ENCODE measurements at places on chromosomes 6 and 20.
A peak's percentile ranks its signal among the peaks of the same experiment; 100 is the strongest.

- no peak for DNase-seq
Measured at GRCh38 chr6:158244373-158244772, 67.9 kb upstream of the TULP4 start.

DNA sequence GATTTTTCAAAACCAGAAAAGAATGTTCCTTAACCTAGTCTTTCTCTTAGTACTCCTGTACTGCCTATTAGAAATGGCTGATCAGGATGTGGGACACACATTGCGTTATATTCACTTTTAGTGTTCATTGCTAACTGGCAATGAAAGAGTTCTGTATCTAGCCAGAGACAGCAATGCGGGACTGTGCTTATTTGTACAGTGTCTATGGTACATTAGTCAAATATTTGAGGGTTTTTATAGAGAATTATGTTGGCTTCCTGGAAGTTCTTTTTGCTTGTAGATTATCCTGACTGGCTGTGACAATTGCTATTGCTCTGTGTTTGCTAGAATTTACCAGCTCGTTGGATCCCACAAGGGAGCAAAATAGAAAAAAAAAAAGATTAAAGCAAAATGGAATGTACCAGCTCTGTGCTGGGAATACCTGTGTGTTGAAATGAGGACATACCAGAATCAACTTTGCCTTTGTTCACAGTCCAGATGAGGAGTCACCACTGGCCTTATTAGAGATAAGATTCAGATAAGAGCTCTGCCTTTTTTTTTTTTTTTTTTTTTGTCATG, 22.4 kb upstream of the IFNGR1 start:
- DNase-seq: no peak

- no peak for DNase-seq
Measured at GRCh38 chr20:19706463-19706862, 51.6 kb upstream of the RIN2 start.

DNA sequence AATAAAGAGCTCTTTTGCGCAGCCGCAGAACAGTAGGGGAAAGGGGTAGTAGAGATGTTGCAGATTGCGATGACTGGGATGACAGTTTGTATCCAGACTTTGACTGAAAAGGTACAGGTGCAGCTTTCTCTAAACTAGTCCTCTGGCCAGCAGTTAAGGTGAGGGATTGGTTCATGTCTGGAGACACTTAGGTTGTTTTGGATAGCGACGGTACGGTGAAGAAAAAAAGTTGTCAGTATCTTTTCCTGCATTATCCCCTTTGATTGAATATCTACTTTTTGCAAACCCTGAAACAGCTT, 537 bp downstream of the PRR3 start:
- peak; percentile 30 for DNase-seq

DNA sequence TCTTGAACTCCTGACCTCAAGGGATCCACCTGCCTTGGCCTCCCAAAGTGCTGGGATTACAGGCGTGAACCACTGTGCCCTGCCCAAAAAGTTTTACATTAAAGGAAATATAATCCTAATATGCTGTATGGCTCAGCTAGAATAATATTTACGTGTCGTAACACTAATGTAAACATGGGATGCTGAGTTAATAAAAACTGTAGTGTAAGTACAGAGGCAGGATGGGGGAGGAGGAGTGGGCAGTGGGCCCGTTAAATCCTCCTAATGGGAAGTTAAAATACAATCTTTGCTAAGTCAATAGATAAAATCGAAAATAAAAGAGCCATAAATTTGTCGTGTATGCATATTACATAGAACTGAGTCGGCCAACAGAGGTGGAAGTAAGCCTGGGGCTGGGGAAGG, 12.1 kb upstream of the IP6K3 start:
- no peak for DNase-seq

GRCh38 chr6:20891161-20891560, 356.9 kb downstream of the CDKAL1 start:
- DNase-seq: no peak

DNA sequence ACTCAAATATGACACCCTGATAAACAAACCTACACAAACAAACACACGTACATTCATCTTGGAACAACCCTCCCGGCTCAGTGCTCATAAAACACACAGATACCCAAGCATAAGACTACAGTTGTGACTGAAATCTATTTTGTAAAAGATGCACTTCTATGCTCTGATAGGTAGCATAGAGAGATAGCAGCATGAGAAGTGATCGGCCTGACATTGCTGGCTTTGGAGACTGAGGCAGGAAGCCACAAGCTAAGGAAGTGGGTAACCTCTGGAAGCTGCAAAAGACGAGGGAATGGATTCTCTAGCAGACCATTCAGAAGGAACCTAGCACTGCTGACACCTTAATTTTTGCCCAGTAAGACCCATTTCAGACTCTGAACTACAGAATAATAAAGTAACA, 1.6 kb upstream of the RNF39 start:
- no peak for DNase-seq

DNA sequence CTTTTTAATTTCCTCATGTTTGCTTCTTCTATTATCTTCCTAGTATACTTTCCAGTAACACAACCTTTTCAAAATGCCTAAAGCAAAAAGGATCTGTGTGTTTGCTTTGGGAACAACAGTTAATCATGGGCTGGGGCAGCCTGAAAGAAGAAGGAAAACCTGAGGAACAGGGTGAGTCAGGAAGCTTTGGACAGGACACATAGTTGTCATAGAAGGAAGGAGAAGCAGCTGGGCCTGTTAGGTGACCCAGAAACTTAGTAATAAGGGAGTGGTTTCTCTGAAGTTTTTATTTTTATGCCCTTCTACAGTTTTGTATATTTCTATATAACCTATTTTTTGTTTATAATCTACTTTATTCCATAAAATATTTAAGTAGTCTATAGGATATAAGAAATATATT, 61.4 kb downstream of the CD24 start:
- DNase-seq: no peak

DNA sequence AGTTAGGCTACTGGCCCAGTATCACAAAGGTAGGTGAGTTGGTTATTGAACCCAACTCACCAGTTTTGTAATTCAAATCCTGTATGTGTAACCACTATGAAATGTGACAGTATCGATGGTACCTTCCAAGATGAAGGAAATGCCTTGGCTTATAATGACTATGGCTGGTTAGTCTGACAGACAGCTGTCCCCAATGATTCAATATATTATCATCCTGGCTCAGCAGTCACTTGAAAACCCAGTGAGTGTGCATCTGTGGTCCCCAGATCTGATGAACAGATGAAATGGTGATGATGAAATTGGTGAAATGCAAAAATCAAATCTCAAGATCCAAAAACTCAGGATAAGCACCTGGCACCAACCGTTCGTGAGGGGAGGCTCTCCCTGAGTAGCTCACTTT, 54.8 kb downstream of the TNFRSF21 start:
- no peak for DNase-seq

DNA sequence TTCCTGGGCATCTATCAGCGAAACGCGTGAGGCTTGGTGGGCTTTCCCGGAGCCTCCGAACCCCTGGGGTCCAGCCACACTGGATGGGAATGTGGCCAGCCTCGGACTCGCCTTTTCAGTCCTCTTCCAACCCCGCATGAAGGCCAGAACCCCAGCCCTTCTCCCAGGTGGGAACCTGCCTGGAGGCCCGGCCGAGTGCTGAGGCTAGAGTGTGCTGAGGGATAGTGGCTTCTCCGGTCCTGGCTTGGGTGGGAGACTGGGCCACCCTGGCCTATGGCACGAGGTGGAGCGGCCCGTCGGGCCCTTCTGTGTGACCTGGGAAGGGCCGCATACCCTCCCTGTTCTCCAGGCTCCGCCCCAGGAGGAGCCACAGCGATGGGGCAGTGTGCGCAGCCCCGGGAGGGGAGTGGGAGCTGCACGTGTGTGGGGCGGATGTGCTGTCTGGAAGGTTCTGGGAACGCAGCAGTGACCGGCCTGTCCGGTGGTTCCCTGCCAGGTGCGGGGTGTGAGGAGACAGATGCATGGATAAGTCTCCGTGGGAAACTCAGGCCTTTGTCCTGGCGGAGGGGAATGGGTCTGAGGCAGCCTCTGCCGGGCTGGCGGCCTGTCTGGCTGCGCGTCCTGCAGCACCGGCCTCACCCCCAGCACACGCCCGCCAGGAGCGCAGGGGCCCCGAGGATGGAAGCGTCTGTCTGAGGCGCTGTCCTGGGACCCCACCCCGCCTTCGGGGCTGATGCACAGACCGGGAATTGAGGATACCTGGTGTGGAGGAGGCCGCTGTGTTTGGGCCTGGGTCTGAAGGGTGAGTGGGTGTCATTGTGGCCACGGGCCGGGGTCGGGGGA, 1.1 kb upstream of the BHLHE23 start:
- DNase-seq: no peak

DNA sequence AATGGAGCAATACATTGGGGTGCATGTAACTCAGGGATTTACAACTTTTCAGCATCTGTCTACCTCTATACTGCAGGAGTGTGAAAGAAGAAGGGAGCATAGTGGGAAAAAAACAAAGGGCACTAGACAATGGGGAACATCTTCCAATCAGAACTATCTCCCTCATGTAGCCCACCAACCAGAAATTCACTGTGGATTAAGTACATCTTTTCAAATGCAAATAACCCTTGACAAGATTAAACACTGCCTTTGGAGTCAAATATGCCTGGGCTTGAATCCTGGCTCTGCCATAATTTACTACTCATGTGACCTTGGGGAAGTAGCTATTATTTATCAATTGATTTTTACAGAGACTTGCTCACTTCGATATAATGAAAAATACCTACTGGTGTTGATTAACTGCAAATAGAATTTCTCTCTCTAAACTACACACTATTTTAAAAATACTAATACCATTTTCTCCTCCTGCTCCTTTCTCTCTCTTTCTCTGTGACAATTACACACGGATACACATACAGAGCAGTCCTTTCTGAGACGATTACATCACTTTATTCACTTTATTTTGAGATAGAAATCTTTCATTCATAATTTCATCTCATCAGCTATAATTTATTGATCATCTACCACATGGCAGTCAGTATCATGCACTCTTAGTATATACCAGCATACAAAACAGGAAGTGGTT, 783.7 kb downstream of the FRK start:
- DNase-seq: no peak

DNA sequence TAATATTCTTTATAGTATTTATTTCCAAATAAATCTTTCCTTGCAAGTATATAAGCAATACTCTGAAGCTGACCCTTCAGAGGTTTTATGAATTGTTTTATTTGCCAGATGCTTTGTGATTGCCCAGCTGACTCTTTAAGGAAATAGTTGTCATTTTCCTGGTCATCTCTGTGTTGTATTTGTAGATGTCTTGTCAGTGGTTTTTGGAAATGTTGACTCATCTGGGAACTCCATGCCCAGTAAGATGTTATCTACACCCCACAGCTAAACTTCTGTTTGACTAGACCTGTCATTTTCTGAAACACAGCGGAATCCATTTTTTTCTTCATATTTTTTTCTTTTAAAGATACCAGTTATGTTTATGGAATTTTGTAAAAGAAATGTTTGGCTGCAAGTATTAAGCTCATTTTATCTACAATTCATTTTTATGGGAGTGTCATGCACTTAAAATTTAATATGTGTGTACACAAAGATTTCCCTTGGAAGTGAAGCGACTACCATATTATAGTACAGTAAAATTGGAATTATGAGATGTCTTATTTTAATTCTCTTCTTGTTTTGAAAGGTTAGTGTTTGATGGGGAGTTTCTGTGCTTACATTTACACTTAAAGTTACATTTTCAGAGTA, 491.0 kb downstream of the NKAIN2 start:
- no peak for DNase-seq

DNA sequence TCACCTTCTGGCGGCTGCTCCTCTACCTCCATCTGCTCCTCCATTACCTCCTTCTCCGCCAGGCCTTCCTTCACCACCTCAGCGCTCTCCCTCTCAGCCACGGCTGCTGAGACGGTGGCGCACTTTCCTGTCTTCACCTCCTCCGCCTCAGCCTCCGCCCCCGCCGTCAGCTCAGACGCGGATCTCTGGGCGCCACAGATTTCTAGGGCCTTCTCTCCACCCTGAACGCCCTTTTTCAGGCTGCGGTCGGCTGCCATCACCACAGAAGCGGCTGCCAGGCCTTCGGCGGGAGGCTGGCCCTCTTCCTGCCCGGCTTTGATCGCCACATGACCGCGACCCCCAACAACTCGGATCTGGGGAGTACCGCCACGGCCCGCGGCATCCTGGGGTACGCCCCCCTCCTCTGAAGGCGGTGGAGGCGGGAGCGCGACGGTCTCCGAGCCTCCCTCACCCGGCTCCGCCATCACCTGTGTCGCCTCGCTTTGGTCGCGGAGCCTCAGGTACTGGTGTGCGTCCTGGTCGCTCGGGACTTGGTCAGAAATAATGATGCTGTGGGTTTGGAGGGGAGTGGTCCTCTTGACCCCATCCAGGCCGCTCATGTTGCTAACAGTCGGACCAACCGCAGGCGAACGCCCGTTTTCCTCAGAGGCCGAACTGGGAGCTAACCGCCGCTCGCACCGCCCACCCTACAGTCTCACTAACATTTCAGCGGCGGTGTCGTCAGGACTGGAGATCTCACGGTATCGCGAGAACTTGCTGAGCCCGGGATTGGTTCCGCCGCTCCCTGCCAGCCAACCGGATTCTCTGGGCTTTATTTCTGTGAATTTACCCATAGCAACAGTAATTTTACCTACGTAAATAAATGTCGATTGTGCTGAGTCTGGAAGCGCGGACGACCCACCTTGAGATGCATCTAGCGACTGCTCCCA, at the start of gene TSPYL1:
TSPYL1 (minus strand) TSS at position 699 of the 929 bp plus-strand sequence; CDS start at position 599, 100 bp downstream.
- DNase-seq: peak; percentile 95

- DNase-seq: no peak
Measured at GRCh38 chr20:9736373-9736772, 102.5 kb downstream of the PAK5 start.

GRCh38 chr20:52529826-52530225, 338.2 kb upstream of the ZFP64 start:
- DNase-seq: no peak

GRCh38 chr20:33386673-33387072, 14.6 kb downstream of the CDK5RAP1 start:
- no peak for DNase-seq

DNA sequence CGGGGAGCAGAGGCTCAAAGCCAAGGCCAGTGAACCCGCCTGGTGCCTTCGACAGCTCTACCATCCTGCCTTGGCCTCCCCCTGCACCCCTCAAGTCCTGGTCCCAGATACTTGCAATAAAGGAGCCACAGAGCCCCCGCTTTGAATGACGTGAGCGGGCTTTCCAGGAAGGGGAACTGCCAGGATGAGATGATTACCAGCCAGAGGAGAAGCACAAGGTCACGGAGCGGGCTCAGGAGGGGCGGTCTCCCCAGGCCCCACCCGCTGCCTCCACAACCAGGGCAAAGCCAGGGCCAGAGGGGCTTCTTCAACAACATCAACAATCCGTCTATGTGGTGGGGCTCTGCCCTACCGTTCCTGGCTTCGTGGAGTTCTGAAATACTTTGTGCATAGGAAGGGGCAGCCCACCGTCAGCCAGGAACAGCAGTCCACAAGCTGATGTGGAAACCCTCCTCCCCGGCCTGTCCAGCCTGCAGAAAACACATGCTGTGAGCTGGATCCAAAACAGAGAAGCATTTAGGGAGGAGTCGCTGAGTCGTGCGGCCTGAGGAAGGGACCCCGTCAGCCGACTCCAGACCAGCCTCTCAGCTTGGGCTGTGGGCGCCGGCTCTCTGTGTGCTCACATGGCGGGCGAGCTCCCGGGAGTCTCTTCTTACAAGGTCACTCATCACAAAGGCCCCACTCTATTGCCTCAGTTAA, 392.5 kb downstream of the CDH4 start:
- DNase-seq: no peak

- no peak for DNase-seq
Measured at GRCh38 chr6:16907991-16908390, 146.7 kb upstream of the ATXN1 start.

- no peak for DNase-seq
Measured at GRCh38 chr6:1626481-1626880, 16.8 kb downstream of the FOXC1 start.
